ENCODE measurements at places on chromosomes 12 and 14.
A peak's percentile ranks its signal among the peaks of the same experiment; 100 is the strongest.

- no peak for DNase-seq
Observed at GRCh38 chr12:49881415-49882247, 22.1 kb downstream of the FAIM2 start.

- DNase-seq, result no peak
Observed at GRCh38 chr14:96052541-96053247, 13.5 kb downstream of the C14orf132 start.

DNA sequence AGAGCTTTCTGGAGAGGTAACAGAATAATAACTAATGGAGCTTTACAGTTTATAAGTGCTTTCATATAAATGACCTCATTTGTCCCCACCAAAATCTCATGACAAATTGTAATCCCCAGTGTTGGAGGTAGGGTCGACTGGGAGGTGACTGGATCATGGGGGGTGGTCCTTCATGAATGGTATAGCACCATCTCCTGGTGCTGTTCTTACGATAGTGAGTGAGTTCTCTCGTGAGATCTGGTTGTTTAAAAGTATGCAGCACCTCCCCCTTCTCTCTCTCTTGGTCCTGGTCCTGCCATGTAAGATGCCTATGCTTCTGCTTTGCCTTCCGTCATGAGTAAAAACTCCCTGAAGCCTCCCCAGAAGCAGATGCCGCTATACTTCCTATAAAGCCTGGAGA, 423.3 kb upstream of the GARIN6 start:
- DNase-seq, result no peak

DNA sequence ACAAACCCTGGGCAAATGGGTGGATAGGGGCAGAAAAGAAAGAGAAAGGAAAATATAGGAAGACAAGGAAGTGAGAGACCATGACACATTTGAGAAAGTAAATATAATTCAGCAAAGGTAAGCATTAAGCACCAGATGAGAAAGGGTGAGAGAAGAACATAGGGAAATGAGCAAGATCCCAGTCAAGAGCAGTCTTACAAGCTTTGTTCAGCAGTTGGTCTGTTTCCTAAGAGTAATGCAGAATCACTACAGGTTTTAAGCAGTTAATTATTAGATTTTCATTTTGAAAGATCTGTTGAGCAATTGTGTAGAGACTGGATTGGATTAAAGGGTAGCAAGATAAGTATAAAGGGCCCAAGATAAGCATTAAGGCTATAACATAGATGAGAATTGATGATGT, 146.3 kb downstream of the PLCZ1 start:
- DNase-seq, result no peak

DNA sequence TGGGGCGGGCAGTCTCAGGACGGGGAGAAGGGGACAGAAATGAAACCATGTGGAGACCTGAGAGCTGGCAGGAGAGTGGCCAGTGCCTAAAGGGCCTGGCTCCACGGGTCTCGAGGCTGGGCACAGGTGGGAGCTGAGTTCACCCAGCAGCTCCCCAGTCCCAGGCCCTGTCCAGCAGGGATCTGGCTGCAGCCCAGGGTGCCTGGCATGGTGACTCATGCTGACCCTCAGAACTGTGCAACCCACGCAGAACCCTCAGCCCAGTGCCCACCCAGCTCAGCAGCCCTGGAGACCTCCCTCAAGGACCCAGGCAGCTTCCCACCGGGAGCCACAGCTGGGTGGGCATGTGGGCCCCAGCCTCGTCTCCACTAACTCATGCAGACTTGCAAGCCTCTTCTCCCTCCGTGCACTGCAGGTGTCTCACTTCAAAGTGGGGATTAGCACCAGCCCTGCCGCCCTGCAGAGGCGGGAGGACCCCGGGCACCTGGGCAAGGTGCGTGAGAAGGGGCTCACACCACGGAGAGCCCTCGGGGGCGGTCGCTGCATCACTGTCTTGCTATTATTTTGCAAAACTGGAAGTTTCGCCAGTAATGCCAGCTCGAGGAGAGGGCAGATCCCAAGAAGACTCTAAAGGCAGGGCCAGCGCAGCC, 46.3 kb downstream of the CCNK start:
- no peak for DNase-seq

DNA sequence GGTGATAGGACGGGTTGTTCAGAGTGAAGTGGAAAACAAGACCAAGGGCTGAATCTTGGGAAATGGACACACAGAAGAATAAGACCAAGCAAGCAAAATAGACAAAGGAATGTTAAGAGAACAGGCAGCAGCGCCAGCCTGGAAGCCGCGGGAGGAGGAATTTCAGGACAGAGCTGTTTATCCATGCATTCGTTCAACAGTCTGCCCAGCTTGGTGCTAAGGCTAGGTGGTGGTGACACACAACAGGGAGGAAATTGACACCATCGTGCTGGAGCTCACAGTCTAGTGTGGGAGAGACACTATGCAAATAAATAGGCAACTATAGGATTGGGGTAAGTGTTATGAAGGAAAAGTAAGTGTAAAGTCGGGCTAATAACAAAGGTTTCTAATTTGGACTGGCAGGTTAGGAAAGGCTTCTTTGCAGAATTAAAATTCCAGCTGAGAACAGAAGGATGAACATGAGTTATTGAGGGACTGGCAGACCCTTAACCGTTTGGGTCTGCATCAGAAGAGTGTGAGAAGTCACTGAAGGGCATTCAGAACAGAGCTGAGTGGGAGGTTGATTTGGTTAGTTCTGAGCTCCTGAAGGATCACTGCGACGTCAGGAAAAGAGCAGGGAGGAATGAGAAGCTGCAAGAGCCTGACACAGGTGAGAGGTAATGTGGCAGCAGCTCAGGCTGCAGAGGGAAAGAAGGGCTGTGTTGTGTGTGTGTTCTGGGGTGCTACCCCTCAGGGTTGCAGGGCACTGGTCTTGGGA, 242.6 kb upstream of the FKBP4 start:
- DNase-seq, result no peak

DNA sequence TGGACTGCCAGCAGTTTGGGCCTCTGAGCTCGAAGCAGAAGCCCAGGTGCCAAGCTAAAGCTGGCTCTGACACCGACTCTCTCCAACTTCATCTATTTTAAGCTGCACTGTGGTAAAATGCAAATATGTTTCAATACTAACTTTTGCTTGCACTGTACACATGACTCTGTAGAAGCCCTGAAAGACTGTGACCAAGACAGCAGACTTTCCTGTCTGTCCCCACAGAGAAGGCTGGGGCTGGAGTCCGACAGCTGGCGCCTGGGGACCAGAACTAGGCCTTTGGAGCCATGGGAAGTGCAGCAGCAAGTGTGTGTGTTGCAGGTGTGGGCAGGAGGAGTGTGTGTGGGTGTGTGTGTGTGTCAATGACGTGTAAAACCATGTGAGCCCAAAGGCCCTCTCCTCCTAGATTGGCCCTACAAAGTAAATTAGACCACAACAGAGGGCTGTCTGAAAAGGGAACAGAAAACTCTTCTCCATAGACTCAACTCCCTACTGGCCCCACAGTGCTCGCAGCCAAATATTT, 16.4 kb upstream of the RAB35 start:
- DNase-seq, result no peak

GRCh38 chr12:15152868-15153267, 68.3 kb downstream of the RERG start:
- no peak for DNase-seq

DNA sequence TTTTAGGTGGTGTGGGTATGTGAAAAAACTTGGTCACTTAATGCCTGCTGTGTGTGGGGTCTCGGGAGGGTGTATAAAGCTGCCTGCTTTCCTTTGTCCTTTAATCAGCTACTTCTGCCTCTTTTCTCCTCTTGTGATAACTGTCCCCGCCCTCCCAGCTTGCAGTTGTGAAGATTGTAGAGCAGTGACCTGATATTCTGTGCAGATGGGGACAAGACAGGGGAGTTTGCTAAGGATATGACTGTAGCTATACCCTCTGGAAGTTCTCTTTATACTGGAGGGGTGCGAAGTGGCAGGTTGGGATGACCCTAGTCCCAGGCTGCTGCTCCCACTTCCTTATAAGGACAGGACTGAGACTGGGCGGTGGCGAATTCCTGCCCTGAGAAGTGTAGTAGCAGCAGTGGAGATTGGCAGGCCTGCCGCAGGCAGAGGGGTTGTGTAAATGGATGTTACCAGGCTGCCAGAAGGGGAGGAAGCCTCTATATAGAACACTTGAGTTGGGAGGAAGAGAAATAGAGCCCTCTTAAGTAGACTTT, 835 bp downstream of the MYL6 start:
- peak; percentile 14 for DNase-seq

DNA sequence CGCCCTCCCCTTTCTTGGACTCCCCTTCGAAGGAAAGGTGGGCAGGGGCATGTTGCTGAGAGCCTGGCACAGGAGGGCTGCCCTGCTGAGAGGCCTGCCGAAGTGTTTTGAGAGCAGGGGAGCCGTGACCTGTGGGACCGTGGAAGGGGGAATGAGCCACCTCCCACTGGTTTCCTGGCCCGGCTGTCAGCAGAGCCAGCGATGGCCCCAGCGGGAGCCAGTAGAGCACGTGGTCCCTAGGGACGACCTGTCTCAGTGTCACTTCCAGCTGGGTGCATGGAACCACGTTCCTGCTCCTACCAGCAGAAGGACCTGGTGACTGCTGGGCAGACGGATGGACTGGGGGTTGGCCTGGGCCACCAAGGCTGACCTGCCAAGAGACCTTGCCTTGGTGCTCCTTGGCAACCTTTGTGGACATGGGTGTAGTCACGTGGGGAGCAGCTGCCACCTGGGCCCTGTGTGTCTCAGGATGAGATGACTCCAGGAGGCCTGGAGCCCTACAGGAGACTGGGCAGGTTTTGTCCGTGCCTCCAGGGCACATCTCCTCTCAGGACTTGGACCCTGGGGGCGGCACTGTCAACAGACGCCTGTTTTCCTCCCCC, 34.6 kb downstream of the BEGAIN start:
- no peak for DNase-seq

DNA sequence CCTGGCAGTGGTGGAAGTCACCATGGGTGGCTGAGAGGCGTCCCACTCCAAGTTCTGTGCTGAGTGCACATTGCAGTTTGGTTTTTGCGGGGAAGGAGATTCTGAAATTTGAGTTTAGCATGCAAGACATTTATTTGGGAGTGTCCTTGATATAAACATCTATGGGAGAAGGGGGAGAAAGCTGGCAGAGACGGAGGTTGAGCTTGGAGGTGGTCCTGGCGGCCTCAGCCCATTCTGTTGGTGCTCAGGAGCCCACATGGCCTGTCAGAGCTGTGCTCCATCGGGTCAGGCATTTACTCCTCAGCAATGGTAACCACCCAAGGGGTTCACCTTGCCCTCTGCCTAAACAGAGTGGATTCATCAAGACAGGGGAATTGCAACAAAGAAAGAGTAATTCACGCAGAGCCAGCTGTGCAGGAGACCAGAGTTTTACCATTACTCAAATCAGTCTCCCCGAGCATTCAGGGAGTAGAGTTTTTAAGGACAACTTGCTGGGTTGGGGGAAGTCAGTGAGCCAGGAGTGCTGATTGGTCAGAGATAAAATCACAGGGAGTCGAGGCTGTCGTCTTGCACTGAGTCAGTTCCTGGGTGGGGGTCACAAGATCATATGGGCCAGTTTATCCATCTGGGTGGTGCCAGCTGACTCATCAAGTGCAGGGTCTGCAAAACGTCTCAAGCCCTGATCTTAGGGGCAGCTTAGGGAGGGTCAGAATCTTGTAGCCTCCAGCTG, 323.3 kb upstream of the TMEM132C start:
- DNase-seq, result no peak
